Uterus (tissue), 4 donors: ENCODE measurements at places on chromosomes 5 and 9. TPM values are rescaled to one million over a fixed set of nuclear protein-coding genes. Genes with fewer than 3 reads are reported as not detected.

GRCh38 chr5:35852084-35852734 lies 4.5 kb upstream of the IL7R start:
- H3K36me3 ChIP-seq: no peaks in the 10 kb centered on the region
- H3K27me3 ChIP-seq: no peaks in the 10 kb centered on the region
- H3K4me1 ChIP-seq: no peaks in the 10 kb centered on the region
- H3K27ac ChIP-seq: no peak overlapping the region
- DNase-seq: no peak

GRCh38 chr5:72075461-72075860 lies 31.8 kb upstream of the MAP1B start:
- H3K4me1 ChIP-seq: no peaks in the 10 kb centered on the region
- no peak overlapping the region for H3K4me3 ChIP-seq
- DNase-seq: no peak

DNA sequence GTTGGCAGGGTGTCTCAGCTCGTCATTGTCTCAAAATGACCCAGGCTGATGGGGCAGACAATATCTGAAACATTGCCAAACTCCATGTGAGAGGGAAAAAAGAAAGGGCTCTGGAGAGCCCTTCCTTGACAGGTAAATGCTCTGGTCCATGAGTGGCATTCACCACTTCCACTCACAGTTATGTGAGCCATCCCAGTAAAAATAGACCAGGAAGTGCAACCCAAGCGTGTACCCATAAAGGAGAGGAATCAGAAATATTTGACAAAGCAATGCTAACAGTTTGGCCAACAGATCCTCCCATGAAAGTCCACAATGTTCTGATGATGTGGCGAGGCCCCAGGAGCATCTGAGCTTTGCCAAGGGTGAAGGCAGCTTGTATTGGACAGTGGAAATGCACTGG lies 49.4 kb downstream of the ASTN2 start:
- no peaks in the 10 kb centered on the region for H3K27me3 ChIP-seq
- no peaks in the 10 kb centered on the region for H3K4me1 ChIP-seq
- no peak overlapping the region for H3K4me3 ChIP-seq
- H3K36me3 ChIP-seq: no peaks in the 10 kb centered on the region
- no peak overlapping the region for H3K27ac ChIP-seq
- no peak for DNase-seq

Gene MGAT1
- total RNA-seq: 110 TPM

DNA sequence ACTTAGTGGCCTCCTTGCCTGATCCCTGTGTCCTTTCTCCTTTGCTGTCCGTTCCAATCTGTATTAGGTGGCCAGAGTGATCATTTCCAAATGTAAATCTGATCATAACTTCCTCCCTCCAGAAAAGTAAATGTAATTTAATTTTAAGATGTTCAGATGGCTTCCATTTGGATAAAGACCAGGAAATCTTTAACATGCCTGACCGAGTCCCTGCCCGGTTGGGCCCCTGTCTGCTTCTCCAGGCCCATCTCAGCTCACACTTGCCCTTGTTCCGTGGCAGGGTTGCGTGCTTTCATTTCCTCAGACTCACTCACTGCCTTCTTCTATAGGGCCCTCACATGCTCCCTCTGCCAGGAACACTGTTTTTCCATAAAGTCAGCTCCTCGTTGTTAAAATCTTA lies 7.6 kb downstream of the MAP3K1 start:
- no peak overlapping the region for H3K4me3 ChIP-seq
- no peaks in the 10 kb centered on the region for H3K27me3 ChIP-seq
- H3K4me1 ChIP-seq: no peaks in the 10 kb centered on the region

GRCh38 chr5:36125868-36126267 lies 25.8 kb downstream of the LMBRD2 start:
- no peak overlapping the region for H3K27ac ChIP-seq
- no peaks in the 10 kb centered on the region for H3K27me3 ChIP-seq
- no peaks in the 10 kb centered on the region for H3K4me1 ChIP-seq

Gene ERAP2
- 20.3 TPM for total RNA-seq
